NCI-H345 (cell line): ENCODE measurements at places on chromosomes 2 and 18.
A peak's percentile ranks its signal among the peaks of the same experiment; 100 is the strongest.

GRCh38 chr2:113698892-113699447, 57.5 kb downstream of the SLC35F5 start:
- DNase-seq, result no peak

DNA sequence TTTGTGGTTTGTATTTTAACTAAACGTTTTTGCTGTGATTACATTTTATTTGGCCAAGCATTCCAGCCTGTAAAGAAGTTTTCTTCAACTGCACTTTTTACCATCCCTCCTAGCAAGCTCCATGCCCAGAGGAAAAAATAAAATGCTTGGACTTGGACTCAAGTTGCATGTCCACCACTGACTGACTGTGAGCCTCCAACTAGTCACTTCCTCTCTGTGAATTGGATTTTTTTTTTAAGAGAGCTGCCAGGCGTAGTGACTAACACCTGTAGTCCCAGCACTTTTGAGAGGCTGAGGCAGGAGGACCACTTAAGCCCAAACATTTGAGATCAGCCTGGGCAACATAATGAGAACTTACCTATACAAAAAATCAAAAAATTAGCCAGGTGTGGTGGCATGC, 1185.2 kb upstream of the PIK3C3 start:
- DNase-seq, result no peak

- no peak for DNase-seq
These were observed 5.0 kb upstream of the EVA1A start for GRCh38 chr2:75565472-75566462.

DNA sequence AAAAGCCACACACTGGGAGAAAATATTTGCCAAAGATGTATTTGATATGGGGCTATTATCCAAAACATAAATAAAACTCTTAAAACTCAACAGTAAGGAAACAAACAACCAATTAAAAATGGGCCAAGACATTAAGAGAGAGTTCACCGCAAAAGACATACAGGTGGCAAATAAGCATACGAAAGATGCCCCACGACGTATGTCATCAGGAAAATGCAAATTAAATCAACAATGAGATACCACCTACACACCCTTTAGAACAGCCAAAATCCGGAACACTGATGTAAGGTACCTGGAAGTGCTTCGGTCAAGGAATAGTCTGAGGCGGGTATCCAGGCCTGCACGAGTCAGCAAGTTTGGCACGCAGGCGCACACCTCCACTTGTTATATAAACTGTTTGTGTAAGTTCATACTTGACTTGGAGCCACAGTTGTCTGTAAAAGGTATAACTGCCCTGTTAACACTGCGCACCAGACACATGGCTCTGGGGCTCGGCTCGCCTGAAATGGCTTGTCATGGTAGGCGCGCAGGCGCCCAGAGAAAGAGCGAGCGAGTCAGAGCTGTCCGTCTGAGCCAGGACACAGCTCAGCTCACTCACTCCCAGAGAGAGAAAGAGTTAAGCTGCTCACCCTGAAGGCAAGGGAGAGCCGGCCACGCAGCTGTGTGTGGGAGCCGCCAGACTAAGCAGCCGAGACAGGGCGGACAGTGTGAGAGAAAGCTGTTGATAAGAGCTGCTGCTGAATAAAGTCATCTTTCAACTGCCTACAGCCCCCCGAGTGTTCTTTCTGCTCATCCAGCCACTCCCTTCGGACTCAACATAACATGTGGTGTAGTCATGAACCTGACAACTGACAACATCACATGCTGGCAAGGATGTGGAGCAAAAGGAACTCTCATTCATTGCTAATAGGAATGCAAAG, 87.3 kb downstream of the HNRNPLL start:
- no peak for DNase-seq

DNA sequence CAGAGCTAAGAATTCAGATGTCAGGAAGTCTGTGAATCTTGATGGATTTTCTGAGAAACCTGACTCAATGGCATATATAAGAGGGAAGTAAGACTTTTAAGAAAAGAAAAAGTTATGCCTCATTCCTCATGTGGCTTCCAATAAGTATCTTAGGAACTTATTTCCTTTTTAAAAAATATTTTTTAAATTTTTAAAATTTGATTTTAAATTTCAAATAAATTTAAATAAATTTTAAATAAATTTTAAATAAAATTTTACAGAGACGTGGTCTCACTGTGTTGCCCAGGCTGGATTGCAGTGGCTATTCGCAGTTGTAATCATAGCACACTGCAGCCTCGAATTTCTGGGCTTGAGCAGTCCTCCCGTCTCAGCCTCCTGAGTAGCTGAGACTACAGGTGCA, 11.5 kb upstream of the POLR1B start:
- DNase-seq, result no peak

DNA sequence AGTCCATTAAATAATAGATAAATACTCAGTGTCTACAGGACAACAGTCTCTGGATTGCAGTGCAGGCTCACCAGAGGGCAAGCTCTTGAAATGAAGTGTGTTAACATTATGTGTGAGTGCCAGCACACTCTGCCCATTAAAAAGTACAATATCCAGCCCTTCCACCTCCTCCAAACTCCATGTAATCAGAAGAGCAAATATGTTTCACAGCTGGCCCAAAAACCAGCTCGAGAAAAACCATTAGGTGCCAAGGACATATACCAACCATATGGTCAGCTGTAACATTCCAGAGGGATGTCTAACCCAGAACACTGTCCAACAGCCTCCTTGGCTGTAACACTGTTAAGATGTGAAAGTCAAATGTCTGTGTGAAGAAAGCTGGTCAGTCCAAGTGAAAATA, 112.2 kb downstream of the ZNF385B start:
- no peak for DNase-seq

DNA sequence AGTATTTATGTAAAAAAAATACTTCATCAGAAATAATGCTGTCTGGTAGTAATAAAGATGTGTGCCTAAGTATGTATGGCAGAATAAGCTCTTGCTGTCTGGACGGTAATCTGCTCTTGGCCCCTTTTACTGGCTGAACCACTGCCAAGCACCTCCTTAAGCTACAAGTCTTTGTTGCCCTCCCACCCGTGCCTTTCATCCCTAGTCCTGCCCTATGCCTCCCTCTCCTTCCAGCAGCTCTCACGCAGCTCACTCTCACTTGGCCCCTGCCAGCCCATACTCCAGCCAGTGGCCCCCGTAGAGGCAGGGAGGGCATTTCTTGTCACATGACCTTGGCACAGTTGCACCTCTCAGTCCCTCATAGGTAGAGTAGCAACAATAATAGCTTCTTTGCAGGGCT, 54.5 kb upstream of the NPAS2 start:
- DNase-seq, result no peak

DNA sequence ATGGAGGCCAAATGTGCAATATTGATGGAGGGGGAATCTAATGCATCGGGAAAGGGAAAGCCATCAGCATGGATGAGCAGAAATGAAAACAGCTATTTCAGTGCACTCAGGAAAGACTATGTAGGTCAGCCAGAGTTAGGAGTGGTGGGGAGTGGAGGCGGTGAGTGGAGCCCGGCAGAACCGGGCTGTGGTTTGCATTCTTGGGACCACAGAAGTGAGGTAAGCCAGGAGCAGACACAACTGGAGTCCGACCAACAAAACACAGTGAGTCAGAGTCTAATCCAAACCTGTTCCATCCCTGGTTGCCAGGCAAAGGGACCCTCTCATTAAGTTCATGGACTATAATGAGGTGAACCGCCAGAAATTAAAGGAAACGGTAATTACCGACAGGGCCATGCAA, 61.1 kb upstream of the RAB12 start:
- no peak for DNase-seq

DNA sequence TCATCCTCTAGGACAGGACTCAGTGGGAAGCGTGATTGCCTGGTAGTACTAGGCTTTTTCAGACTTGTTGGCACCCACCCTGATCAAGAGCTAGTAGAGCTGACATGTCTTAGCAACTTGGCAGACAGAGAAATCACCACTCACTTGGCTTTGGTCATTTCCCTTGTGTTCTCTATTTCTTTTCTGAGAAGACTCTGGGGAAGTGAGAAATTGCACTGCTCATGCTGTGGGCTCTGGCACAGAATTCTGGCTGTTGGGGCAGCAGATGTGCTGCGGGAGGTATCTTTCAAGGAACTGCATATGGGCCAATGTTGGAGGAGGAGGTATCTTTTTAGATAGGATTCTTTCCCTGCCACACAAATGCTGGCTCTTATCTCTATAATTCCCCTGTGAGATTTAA, 529.1 kb upstream of the MEX3C start:
- no peak for DNase-seq

GRCh38 chr2:18435426-18436037, 124.9 kb downstream of the RDH14 start:
- peak; percentile 55 for DNase-seq

- DNase-seq, result no peak
These were observed 127.4 kb downstream of the CDC42EP3 start for GRCh38 chr2:37543999-37544557.

DNA sequence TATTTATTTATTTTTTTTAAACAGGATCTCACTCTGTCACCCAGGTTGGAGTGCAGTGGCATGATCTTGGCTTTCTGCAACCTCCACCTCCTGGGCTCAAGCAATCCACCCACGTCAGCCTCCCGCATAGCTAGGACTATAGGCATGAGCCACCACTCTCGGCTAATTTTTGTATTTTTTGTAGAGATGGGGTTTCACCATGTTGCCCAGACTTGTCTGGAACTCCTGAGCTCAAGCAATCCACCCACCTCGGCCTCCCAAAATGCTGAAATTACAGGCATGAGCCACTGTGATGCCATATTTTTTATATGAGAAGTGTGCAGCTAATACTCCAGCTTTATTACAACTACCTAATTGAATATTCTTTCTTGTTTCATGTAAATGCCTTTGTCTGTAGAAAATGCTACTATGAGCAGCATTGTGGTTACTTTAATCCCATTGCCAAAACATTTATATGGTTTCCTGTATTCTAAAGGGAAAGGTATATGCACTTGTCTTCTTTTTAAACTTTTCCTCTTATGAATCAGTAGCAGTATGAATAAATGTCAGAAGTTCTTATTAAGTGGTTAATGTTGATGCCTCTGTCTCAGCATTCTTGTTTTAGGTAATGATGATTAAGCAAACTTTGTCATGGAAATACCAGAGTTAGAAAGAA, 9.5 kb upstream of the BCL2L11 start:
- no peak for DNase-seq

DNA sequence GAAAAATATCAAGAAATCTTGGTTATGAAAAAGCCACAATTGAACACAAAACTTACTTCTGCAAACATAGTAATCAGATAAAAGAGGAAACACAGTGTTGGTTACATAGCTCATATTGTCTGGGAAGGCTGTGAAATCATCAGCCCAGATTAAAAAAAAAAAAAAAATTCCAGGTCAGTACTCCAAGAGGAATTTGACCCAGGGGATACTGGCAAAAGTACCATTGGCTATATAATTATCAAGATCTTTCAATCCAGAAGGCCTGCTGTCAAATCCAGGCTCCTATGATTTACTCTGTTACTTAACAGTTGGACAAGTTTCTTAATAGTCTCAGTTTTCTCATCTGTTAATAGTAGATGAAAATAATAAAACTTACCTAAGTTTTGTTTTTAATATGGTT, 12.9 kb upstream of the IKZF2 start:
- DNase-seq, result no peak

DNA sequence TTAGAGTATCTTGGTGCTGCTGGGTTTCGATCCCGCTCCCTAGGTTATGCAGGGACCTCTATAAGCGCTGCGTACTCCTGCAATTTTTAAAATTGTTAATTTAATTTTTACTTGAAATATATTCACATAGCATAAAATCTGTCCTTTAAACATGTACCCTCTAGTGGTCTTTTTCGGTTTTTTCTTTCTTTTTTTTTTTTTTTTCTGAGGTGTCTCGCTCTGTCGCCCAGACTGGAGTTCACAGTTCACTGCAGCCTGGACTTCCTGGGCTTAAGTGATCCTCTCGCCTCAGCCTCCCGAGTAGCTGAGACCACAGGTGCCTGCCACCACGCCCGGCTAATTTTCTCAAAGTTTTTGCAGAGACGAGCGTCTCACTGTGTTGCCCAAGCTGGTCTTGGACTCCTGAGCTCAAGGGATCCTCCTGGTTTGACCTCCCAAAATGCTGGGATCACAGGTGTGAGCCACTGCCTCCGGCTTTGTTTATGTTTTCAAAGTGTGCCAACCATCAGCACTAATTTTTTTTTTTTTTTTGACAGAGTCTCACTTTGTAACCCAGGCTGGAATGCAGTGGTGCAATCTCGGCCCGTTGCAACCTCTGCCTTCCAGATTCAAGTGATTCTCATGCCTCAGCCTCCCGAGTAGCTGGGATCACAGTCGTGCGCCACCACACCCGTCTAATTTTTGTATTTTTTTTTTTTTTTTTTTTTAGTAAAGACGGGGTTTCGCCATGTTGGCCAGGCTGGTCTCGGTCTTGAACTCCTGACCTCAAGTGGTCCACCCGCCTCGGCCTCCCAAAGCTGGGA, 585 bp upstream of the MOB1A start:
- no peak for DNase-seq

DNA sequence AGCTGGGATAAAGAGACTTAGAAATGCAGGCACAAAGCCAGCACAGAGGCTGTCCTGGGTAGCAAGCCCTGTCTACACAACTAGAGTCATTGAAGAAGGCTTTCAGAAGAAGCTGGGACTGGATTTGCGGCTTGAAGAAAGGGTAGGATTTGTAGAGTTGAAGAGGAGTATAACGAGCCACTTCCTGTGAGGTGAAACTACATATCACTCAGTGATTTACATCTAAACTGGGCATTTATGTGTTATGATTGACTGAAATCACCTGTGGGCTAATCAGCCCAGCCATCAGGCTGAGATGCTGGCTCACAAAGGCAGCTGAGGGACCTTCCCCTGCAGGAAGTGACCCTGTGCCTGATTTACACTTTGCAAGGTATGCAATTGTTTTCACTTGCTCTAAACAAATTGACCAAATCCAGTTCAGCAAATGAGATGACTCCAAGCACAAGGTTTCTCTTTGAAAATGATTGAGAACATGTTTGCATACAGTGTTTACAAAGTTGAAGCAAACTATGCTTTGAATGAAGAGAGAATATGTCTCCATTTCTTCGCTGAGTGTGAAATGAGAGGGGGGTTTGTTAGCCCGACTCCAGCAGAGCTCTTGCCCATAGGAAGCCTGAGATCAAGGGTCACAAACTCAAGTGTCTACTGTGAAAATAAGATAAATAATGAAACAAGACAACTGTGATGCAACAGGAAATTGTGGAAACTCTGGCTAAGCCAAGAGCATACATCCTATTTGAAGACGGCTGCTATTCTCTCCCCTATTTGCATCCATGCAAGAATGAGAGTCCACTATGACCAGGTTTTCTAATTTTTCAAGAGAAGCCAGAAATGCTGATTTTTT, 69.3 kb upstream of the HK2 start:
- DNase-seq, result peak; percentile 37

DNA sequence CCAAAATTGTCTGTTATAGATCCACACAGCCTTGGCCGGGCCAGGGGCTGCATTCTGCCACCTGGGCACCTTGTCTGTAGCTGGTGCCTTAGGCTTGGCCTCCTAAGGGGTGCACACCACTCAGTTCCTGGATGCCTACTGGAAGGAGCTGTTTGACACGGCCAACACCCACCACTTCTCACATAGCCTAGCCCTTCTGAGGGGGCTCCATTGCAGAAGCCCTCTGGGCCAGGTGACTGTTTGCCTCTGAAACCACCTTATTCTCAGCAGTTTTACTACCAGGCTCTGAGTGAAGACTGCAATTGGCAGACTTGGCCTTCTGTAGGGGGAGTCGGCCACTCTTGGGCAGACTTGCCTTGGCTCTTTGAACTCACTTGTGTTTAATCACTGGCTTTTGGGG, 39.5 kb downstream of the EPHA4 start:
- DNase-seq, result no peak
